ENCODE measurements at places on chromosomes 16 and 17.
A peak's percentile ranks its signal among the peaks of the same experiment; 100 is the strongest.

DNA sequence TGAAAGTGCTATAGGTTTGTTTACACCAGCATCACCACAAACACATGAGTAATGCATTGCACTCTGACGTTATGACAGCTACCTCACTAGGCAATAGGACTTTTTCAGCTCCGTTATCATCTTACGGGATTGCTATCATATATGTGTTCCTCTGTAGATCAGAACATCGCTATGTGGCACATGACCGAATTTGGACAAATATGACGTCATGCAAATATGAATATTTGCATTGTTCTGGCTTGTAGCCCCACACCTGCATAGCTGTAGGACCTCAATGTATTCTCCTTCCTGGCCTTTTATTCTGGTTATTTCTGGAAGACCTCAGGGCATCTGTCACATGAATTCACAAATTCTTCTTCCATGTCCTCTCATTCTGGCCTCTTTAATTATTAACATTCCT is 393.2 kb downstream of the CDH13 start:
- no peak for DNase-seq

DNA sequence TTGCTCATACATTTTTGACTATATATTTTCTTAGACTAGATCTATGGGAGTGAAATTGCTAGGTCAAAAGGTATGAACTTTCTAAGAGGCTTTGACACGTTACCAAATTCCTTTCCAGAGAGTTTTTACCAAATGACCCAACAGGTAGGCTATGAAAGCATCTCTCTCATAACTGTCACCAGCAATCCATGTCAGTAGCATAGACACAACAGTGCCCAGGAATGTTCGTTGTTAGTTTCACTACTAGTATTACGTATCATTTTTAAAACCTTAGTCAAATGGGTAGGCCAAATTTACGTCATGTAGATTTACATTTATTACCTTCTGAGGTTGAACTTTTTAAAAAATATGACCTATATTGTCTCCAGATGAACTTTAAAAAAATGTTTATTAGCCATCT is 66.8 kb downstream of the MARCHF10 start:
- no peak for DNase-seq

DNA sequence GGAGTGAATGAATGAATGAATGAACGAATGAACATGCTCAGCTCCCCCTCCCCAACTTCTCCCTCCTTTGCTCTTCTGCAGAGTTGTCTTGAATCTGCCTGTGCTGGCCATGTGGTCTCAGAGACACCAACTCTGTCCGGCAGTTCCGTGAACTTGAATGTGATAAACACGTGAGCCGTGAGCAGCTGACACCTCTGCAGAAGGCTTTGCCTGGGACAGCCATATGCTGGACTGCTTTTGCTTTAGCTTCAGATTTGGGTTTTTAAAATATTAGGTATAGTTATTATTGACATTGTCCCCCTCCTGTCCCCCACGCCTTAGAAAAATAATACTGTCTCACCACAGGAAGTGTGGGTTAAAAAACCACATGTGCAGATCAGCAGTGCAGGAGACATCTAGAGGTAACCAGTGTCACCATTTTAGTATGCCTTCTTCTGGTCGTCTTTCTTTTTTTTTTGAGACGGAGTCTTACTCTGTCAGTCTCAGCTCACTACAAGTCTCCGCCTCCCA is 83.8 kb downstream of the ABCC1 start:
- DNase-seq: peak; percentile 66

DNA sequence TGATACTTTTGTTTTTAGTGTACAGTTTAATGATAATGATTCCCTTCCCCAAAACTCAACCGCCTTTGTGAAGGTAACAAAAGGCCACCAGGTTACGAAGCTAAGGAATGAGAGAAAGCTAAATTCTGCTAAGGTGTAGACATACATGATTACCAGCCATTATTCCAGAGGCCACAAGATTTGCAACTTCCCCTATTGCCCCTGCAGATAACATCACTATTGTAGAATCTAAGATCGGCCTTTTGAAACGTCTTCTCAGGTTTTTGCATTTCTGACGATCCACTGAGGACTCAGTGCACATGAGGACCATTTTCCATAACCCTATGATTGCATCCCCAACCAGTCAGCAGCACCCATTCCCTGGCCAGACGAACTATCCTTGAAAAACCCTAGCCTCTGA is 33.9 kb upstream of the SNN start:
- DNase-seq: no peak

DNA sequence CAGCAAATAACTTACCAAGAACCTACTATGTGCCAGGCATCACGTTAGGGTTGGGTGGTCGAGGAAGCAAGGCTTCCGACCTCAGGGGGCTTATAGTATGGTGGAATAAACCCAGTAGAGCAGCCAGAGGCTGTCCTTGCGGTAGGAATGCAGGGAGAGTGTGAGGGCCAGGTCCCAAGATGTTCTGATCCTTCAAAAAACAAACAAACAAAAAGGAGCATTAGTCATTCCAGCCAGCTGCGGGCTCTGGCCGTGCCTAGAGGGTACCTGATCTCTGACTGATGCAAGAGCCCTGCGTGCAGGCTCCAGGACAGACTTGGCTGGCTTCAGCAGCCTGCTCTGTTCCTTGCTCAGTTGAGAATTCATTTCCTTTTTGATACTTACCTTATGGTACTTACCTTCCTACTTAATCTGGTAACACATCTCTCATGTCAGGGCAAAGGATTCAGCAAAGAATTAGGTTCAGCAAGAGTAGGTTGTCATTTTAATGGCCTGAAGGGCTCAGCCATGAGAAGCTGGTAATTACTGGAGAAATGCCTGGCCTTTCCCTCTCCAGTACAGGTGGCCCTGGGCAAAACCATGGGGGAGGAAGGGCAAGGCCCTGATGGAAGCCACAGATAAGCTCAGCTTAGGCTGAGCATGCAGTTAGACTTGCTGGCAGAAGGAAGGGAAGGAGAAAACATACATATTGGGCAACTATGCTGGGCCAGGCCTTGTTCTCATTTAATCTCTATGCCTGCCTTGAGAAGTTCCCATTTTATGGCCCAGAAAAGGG is 18.4 kb downstream of the CYB5D2 start:
- DNase-seq: no peak

- DNase-seq: no peak
These were observed 6.8 kb downstream of the RAB40C start for GRCh38 chr16:596736-597060.

DNA sequence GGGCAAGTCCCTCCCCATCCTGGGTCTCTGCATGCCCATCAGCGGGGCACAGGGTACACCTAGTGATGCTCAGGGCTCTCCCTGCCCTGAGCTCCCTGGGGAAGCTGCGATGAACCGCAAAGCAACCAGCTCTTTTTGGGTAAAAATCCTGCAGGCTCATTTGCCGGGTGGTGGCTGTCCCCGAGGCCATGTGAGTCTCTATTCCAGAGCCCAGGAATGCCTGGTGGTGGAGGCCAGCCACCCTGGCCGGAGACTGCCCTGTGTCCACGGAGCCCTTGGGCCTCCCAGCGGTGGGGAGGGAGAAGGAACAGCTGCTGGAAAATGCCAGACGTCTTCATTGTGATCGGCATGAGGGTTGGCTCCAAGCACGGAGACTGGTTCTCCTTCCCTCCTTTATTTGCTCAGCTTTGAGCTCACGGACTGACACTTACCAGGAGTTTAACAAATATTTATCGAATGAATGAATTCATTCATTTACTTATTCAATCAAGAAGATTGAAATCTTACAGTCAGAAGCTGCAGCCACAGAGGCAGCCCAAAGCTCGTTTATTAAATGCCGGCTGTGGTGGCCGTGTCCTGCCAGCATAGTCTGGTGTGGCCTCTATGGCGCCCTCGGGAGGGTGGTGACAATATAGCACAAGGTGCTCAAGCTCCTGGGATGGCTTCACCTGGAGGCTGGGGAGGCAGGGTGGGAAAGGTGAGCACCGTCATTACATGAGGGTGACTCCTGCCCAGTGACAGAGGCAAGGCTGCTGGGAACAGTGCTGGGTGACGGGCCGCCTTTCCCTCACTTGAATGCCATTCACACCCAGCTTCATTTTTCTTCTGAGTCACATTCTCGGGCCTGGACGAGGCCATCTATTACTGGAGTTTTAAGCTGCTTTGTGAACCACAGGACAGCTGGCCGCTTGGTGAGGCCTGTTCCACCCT is 31.1 kb upstream of the JPH3 start:
- DNase-seq: no peak

DNA sequence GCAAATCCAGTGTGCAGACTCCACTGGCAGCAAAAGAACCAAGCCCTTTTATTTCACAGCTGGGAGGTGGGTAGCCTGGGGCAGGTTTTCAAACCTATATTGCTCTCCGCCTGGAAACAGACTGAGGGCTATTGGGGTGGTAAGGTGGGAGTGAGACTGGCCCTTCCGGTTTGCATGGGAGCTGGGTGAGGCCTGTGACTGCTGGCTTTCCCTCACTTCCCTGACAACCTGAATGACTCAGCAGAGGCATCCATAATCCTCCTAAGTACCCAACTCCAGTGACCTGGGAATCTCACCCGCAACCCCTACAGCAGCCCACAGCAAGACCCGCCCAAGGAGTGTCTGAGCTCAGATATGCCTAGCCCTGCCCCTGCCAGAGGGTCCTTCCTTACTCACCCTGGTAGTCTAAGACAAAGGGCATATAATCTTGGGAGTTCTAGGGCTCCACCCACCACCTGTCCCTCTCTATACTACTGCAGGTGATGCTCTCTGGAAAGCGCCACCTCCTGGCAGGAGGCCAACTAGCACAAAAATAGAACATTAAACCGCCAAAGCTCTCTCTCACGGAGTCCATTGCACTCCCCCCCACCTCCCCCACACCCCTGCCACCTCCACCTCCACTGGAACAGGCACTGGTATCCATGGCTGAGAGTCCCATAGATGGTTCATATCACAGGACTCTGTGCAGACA is 602.0 kb upstream of the C16orf82 start:
- no peak for DNase-seq

DNA sequence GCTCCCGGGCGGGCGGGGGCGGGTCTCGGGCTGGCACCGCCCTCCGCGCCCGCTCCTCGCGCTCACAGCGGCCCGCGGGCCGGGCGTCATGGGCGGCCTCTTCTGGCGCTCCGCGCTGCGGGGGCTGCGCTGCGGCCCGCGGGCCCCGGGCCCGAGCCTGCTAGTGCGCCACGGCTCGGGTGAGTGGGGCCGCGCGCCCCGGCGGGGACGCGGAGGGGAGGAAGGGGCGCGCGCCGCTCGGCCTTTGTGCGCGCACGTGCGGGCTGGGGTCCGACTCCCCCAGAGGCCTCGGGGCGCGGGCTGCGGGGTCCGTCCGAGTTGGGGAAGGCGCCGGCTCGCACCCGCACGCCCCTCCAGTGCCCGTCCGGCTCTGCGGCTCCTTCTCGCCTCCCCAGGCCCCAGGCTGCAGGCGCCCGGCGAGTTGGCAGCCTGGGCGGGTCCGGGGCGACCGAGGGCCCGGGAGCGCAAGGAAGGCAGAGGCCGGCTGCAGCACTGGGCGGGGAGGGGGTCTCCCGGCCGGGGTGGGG is at the start of gene NME4:
Gene NME4 (plus strand): TSS at position 65 of the 527 bp plus-strand sequence. CDS start 24 bp downstream, at position 89.
- DNase-seq: peak; percentile 33
